Tracheal epithelial cell (primary cell): ENCODE measurements at places on chromosomes 11 and 22. TPM values are rescaled to one million over a fixed set of nuclear protein-coding genes. Genes with fewer than 3 reads are reported as not detected.

Gene MYO18B
- total RNA-seq: under 0.01 TPM in 1 of 2 replicates, not detected in the other

Gene OSBP
- 26.5 and 27.1 TPM in 2 replicates for total RNA-seq

Gene ESAM
- total RNA-seq: under 0.01 TPM in 1 of 2 replicates, not detected in the other

Gene ART1
- not detected in 2 replicates for total RNA-seq

Gene PES1
- 84.2 and 117 TPM in 2 replicates for total RNA-seq

Gene INCENP
- total RNA-seq: 6.0 and 8.2 TPM in 2 replicates

Gene LRRN4CL
- under 0.01 and 0.21 TPM in 2 replicates for total RNA-seq

Gene ZP1
- total RNA-seq: not detected in 2 replicates

Gene FAM180B
- not detected in 2 replicates for total RNA-seq

Gene SLCO2B1
- total RNA-seq: 1.1 and 6.7 TPM in 2 replicates

Gene OR51B5
- total RNA-seq: not detected in 2 replicates

Gene MAJIN
- total RNA-seq: not detected in 2 replicates

Gene DRICH1
- total RNA-seq: not detected in 2 replicates

Gene GRM5
- under 0.01 TPM in 1 of 2 replicates, not detected in the other for total RNA-seq

Gene CSNK2A3
- 2.2 and 5.1 TPM in 2 replicates for total RNA-seq

Gene ABCC8
- not detected in 2 replicates for total RNA-seq

Gene SULT4A1
- 0.24 TPM in 1 of 2 replicates, not detected in the other for total RNA-seq

Gene RTN4RL2
- not detected in 2 replicates for total RNA-seq

Gene TEX12
- not detected in 2 replicates for total RNA-seq
